ENCODE measurements at places on chromosomes 4 and X.

GRCh38 chrX:16711893-16712547 lies 449 bp downstream of the CTPS2 start:
- no peak for DNase-seq

- DNase-seq = no peak
Measured at GRCh38 chrX:100911731-100912130, 17.0 kb downstream of the XKRX start.

DNA sequence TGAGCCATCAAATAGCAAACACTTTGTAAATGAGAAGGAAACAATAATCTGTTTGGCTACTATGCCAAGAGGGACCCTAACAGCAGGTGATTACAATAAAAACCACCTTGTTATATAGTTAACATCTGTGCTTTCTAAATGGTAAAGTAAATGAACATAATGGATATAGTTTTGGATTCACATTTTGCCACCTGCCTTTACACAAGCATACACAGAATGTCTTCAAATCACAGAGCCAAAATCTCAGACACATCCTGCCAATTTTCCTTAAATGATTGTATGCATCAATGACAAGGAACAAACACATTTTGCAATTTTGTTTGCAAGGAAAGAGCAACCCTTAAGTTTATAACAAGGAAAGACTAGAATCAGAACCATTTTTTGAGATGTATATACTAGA lies 334.2 kb downstream of the FSTL5 start:
- DNase-seq = no peak

DNA sequence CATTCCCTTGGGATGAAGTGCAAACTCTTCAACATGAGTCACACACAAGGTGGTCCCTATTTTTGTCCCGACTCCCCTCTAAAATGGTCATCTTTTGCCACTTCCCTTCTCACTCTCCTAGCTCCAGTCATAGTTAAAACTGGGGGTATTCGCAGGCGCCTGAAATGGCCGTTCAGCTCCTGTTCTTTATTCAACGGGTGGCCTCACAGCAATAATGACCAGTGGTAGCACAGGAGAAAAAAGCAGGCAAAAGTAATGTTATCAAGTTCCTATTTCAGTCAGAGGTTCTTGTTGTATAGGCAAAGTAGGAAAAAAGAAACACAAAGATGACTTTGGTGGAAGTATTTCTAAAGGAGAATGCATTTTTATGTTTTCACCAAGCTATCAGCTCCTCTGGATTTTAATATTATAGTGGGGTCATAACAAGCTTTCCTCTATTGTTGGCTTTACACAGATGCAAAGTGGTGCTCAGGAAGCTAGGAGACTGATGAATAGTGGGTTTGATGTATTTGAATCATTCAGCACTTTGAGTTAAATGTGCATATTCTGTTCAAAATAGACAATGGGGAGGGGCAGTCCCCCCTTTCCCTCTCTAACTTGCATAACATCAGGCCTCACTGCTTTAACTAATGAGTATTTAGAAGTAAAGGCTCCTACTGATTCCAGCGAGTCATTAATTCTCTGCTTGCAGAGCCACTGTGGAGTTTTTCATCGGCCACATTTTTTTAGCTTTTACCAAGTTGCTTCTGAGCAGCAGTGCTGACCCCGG lies 171.2 kb upstream of the NDP start:
- no peak for DNase-seq

DNA sequence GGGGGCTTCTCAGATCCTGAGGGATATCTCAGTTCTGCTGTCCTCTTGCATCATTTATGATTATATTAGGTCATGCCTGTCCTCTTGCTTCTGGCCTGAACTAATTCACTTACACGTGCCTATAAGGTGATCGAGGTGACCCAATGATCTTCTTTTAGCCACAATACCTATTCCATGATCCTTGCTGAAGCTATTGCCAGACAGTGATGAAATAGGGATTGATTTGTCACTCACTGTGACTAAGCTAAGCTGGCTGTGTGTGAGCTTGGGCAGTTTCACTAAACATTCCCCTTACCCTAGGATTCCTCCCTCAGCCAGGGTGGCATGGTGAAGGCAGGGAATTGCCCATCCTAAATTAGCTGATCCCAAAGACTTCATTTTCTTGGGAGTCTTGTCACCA lies 19.0 kb downstream of the HADH start:
- DNase-seq = no peak

GRCh38 chrX:46180258-46180687 lies 364.9 kb downstream of the ZNF674 start:
- no peak for DNase-seq

DNA sequence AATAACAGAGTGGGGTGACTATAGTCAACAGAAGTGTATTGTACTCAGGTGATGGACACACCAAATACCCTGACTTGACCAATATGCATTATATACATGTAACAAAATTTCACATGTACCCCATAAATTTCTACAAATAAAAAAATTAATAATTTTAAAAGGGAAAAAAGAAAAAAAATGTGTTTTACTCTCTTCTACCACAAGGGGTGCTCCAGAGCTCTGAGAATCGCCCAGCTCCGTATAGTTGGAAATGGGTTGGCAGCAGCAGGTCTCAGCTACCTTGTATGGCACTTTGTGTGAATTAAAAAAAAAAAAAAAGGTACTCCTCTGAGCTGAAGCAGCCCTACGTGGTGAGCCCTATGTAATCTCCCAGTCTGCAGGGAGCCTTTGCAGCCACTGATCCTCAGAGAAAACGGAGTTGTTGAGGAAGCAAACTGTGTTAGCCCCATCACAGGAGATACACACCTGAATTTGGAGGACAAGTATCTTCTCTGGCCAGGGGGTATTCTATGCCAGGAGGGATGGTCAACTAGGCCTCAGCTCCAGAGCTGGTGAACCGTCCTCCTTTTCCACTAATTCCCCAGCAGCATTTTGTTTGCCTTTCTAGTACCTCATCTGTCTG lies 17.2 kb upstream of the POLA1 start:
- no peak for DNase-seq

GRCh38 chr4:155795991-155796390 lies 37.2 kb downstream of the GUCY1B1 start:
- DNase-seq = no peak

DNA sequence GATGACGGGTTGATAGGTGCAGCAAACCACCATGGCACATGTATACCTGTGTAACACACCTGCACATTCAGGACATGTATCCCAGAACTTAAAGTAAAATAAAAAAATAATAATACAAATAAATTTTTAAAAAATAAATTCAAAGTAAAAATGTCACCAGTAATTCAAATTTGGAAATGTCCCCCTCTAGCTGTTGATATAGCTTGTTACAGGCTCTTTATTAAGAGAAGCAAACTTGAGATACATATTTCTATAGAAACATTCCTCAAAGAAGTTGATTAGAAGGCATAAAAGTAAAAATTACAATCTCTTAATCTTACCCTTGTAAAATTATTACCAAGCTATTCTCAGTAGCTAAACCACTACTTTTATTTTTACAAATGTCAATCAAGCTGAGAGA lies 1397.0 kb downstream of the FAM133A start:
- DNase-seq = no peak
